Stimulated activated CD8-positive, alpha-beta memory T cell treated with anti-CD3 and anti-CD28 coated beads, Interleukin-2, amount 100 ng/mL, for 1 hour (primary cell): ENCODE measurements at places on chromosomes 5 and 9.

DNA sequence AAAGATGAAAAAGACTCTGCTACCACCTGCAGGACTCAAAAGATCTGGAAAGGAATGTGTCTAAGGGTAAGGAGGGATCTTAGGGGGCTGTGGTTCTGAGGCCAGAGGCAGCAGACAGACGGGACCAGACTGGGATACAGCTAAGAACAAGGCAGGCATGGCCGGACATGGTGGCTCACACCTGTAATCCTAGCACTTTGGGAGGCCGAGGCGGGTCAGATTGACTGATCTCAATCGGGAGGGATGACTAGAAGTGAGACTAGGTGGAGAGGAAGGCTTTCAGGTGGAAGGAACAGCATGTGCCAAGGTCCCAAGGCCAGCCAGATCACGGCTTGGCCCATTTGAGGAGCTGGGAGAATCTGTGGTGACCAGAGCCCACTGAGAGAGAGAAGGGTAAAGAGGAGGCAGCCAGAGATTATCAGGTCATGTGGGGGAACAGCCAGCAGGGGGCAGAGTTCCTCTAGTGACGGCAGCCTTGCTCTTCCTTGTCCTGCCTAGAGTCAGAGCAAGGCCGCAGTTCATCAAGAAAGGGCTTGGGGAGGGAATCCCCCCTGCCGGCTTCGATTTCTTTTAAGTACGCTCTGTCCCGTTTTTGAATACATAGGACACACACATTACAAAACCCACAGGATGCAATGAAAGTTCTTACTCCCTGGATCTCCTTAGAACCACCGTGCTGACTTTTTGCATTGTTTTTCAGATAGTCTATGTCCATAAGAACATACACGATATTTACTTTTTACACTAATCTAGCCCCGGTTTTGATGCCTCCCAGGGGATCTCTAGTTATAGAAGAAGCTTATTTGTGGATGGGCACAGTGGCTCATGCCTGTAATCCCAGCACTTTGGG, 2.6 kb upstream of the OLFML2A start:
- peak; percentile 60 for DNase-seq

DNA sequence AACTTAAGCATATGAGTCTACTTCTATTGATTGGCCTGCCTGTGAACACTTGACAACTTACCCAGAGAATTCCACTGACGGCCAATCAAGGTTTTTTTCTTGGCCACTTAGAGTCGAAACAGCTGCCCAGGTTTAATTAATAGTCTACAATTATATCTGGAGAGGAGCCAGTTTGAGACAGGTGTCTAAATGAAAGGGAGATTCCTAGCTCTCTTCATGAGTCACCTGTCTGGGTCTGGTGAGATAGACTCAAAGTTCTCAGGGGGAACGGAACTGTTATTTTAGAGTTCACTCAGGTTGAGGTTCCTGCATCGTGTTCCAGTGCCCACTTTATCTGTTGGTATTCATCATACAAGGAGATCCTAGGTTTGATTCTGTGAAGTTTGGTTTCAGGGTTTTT, 111.0 kb downstream of the CD180 start:
- no peak for DNase-seq

DNA sequence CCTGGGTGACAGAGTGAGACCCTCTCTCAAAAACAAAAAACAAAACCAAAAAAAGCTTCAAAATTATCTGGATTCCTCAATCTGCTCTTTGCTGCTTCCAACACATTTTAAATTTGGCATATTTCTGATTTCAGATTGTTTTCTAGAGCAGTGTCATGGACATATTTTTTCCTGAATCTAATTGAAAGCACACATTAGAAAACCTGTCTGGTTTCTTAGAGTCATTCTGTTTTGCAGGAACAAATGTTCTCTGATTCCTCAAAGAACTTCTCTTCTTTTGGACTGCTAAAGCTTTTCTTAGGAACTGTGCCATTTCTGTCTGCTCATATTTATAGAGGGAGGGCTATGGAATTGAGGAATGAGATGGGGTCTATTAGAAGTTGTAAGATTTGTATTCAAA, 81.6 kb downstream of the RAI14 start:
- DNase-seq: no peak

GRCh38 chr9:20001058-20001457, 212.2 kb upstream of the SLC24A2 start:
- DNase-seq: no peak

DNA sequence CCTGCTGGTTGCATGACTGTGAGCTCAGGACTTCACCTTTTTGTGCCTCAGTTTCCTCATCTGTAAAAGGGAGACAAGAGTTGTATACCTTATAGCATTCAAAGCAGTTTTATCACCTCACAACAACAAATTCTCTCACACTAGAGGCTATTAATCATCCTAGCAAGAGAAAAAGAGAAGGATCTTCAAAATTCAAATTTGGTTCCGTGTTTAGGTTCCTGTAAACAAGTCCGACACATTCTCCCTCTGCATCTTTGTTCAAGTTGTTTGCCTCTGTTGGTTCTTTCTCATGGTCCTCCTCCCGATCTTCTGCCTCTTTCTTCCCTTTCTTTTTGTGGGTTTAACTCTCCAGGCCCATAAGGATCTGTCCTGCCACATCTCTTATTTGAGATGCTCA, 218.0 kb downstream of the PIK3R1 start:
- no peak for DNase-seq

DNA sequence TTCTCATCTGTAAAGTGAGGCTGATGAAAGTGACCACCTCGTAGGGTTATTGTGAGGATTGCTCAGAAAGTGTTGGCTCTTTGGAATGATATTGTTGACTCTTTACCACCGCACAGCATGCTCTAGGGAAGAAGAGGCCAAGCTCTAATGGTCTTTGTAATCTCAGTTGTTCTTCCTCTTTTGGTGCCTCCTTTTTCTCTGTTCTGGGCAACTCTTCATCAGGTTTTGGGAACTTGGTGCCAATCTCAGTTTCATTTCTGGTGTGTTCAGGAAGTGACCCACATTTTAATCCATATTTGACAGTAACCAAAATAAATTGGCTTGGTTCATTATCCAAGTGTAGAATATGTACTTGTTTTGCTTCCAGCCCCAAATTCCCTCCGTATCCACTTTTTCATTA, 25.1 kb downstream of the ARHGAP26 start:
- DNase-seq: no peak

GRCh38 chr5:8953016-8953415, 592.9 kb downstream of the SEMA5A start:
- no peak for DNase-seq

GRCh38 chr5:56612759-56613158, 202.6 kb upstream of the MAP3K1 start:
- no peak for DNase-seq

DNA sequence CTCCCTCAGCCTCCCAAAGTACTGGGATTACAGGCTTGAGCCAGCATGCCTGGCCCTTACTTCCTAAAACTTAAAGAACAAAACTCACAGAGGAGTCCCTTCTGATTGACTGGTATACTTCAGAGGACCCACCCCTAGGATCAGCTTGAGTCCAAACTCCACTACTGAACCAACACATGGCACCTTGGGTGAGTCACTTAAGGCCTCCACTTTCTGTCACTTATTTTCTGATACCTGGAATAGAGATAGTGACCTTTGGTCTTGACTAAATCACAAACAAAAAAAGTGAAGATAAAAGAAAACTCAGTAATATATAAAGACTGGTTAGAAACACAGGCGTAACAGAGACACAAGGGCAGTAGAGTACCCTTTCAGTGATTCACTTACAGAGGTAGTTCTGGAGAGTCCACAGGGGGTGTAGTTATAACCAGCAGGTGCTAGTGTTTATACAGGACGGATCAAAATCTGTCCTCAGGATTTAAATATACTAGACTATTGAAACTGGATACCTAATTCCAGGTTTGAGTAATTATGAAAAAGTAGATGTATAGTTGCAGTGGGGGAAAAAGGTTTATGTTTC, 274.3 kb upstream of the ANKRD55 start:
- no peak for DNase-seq

GRCh38 chr5:128014578-128014977, 69.0 kb upstream of the SLC12A2 start:
- DNase-seq: no peak

- no peak for DNase-seq
Observed at GRCh38 chr9:126395439-126396212, 69.0 kb downstream of the MVB12B start.

- no peak for DNase-seq
Observed at GRCh38 chr5:158917731-158918130, 182.0 kb downstream of the EBF1 start.

DNA sequence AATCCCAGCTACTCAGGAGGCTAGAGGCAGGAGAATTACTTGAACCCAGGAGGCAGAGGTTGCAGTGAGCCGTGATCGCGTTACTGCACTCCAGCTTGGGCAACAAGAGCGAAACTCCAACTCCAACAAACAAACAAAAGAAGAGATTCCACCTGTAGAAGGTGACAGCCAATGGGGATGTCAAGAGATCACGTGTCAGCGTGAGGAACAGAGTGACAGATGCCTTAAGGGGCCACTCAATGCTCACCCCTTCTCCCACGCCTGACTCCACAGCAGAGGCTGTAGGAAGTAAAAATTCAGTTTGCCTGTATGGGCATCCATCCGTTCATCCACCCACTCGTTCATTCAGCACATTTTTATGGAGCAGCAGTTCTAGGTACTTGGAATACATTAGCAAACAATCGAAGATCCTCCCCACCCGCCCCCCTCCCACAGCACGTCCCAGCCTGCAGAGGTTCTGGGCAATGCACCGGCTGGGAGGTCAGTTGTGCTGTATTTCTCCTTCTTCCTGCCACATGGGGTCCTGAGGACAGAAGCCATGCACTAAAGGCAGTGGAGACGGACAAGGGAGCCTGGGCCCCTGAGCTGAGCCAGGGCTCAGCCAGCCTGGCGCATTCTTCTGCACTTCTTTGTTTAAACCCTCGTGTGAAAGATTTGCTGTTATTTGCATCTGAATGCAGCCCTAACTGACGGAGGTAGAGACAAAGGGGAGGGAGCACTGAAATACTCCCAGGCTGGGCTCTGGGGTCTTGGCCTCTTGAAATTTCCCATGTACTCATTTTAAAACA, 11.3 kb upstream of the RNF130 start:
- no peak for DNase-seq

- DNase-seq: no peak
Observed at GRCh38 chr5:83472508-83473345, 1.2 kb downstream of the VCAN start.

GRCh38 chr9:3848445-3849114, 322.8 kb upstream of the RFX3 start:
- no peak for DNase-seq

- DNase-seq: no peak
Observed at GRCh38 chr5:164868761-164869160, 1363.3 kb downstream of the MAT2B start.

- no peak for DNase-seq
Observed at GRCh38 chr9:131954299-131954698, 125.4 kb downstream of the MED27 start.

DNA sequence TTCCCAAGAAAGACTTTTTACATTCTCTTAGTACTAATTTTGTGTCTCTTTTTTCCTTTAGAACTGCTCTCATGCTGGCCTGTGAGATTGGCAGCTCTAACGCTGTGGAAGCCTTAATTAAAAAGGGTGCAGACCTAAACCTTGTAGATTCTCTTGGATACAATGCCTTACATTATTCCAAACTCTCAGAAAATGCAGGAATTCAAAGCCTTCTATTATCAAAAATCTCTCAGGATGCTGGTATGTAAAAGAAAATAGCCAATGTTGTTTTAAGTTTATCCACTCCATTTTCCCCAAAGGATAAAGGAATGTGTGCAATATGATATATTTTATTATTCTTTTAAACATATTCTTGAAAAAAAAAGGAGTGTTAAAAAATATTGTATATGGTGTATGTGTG, 27.3 kb upstream of the TTC23L start:
- no peak for DNase-seq

- DNase-seq: no peak
Observed at GRCh38 chr5:178730940-178731265, 444 bp upstream of the ZNF354A start.
